Stromal cell of bone marrow (primary cell): ENCODE measurements at places on chromosomes 13 and 19.

DNA sequence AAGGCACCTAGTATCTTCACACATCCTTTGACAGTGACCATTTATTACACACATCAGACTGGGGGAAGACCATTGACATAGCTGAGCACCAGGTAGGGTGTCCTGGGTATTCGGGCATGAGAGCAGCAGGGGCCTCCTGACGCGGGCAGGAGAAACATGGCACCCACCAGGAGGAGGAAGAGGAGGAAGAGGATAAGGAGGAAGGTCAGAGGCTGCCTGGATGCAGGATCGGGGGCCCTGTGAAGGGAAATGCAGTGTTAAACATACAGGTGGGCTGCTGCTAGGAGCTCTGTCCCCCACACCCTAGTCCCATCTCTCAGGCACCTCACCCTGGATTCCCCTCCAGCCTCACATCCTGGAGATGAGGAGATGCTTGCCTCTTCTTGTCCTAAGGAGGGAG is 5.3 kb downstream of the SYNE4 start:
- DNase-seq: no peak

GRCh38 chr13:27857282-27857681 is 62.5 kb upstream of the PDX1 start:
- DNase-seq: no peak

GRCh38 chr13:86541461-86541860 is 742.2 kb upstream of the SLITRK6 start:
- no peak for DNase-seq

GRCh38 chr19:42018503-42019193 is 24.6 kb upstream of the ATP1A3 start:
- DNase-seq: no peak

- peak; percentile 19 for DNase-seq
Observed at GRCh38 chr13:79740991-79741390, 260.0 kb downstream of the NDFIP2 start.

- no peak for DNase-seq
Observed at GRCh38 chr19:8204961-8205360, 4.2 kb upstream of the CERS4 start.

GRCh38 chr19:38003438-38004185 is 96.6 kb downstream of the SIPA1L3 start:
- DNase-seq: peak; percentile 52

- DNase-seq: no peak
Observed at GRCh38 chr13:31208559-31209122, 8.9 kb downstream of the B3GLCT start.

DNA sequence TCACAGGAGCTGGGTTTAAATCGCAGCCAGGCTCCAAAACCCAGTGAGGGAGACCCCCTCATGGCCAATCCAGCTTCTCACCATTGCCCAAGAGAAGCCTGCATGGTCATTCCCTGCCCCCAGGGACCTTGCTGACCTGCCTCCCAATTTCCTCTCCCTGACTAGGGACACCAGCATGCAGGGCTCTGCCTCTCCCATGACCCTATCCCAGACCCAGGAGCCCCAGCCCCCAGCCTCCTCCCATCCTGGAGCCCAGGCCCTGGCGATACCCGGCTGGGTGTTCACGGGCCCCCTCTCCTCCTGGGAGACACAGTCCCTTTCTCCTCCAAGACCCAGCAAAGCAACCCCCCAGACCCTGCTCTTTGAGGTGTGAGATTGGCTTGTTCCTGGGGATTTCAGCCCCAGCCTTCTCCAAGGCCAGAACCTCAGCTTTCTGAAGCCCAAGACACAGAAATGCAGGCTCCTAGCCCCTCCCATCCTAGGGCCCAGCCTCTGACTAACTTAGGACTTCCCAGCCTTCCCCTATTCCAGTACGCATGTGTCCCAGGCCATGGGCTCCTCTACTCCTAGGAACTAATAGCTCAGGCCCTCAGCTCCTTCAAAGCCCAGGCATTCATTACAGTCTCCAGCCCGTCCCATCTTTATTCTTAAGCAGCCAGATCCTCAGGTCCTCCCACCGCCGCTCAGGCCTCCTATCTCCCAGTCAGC is 1.1 kb downstream of the GYS1 start:
- peak; percentile 84 for DNase-seq

- no peak for DNase-seq
Observed at GRCh38 chr19:35306473-35307246, 14.7 kb downstream of the MAG start.

DNA sequence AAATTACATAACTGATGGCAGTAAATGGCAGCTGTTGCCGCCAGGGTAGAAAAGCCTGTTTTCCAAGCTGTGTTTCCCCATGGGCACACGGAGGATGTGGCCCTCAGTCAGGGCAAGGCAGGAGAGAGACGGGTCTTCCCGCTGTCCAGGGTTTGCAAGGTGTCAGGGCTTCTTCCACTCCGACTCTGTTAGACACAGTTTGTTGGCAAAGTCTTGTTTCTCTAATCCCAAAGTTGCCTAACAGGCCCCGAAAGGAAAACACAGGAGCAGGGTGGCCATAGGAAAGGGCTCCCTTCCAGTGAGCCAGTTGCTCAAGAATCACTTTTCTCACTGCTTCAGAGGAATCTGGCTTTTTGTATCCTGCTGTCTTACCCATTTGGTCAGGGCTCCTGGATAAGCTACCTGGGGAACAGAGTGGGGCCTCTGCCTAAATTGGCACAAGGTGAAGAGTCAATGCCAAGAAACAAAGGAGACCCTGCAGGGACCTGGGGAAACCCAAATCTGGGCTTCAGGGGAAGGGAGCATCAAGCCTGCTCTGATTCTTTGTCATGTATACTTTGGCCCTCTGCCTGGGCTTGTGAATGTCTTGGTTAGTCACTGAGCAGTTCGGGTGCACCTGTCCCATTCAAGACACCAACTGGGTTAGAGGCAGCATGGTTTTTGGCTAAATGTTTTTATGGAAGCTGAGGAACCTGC is 29.0 kb upstream of the CXCL17 start:
- no peak for DNase-seq

GRCh38 chr13:46759846-46760245 is 37.1 kb downstream of the ESD start:
- no peak for DNase-seq

GRCh38 chr13:105598529-105598928 is 936.9 kb downstream of the EFNB2 start:
- peak; percentile 76 for DNase-seq

DNA sequence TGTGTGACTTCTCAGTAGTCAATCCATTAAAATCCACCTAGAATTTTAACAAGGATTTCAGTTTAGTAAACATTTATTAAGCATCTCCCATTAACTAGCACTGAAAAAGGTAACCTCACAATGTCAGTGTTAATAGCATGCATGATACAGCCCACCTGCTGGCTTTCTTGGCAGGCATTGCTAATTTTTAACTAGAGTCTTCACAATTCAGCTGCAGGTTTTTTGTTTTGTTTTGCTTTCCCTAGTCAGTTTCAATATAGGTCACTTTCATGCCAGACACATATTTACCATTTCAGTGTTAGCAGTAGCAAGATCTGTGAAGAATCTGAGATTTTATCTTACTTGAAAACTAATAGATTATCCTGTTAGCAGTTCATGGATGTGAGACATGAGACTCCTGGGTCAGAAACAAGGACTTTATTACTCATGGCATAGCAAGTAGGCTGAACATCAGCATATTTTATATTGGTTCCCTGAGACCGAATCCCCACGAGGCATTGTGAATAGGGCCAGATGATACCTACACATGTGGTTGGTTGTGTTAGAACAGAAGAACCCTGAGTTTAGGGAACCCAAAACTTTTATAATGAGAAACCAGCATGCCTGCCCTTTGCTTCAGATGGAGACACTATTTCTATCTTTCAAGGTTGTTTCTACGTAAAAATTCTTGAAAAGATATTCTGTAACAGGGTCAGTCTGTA is 198.0 kb upstream of the HTR2A start:
- no peak for DNase-seq

GRCh38 chr13:75178436-75178835 is 303.5 kb downstream of the TBC1D4 start:
- no peak for DNase-seq

DNA sequence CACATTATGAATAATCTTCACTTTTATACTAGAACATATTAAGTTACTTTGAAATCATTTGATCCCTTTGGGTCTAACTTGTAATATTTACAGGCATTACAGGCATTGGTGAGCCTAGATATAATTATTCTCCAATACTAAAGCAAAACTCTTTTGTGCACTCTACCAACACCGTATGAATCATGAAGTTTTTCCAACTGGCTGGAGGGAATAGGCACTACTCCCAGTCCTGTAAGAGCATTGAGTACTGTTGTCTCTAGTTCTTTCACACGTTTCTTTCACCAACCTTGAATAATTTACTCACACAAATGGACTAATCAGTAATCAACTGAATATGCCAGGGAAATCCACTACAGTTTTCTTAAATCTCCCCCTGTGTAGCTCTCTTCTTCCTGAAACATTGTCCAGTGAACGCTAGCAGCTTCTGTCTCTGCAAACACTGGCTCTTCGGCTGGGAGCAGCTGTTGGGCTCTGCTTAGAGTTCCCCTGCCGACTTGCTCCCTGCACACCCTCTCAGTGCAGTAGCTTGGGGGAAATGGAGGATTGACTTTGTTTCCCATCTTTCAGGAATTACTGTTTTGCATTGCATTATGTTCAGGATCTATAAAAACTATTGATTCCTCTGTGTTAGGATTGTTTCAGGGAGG is 476.7 kb downstream of the RFC3 start:
- DNase-seq: peak; percentile 4

DNA sequence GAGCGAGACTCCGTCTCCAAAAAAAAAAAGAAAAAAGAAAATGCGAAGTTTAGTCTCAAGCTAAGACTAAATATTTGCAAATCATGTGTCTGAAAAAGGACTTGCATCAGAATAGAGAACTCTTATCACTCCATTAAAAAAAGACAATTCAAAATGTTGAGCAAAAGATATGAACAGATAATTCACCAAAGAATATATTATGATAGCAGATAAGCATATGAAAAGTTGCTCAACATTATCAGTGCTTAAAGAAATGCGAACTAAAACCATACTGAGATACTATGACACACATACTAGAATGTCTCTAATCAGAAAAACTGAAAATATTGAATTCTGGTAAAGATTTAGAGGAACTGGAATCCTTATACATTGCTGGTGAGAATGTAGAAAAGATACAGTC is 38.7 kb upstream of the SACS start:
- no peak for DNase-seq

- peak; percentile 31 for DNase-seq
Observed at GRCh38 chr13:48234566-48235340, 1.7 kb downstream of the ITM2B start.

DNA sequence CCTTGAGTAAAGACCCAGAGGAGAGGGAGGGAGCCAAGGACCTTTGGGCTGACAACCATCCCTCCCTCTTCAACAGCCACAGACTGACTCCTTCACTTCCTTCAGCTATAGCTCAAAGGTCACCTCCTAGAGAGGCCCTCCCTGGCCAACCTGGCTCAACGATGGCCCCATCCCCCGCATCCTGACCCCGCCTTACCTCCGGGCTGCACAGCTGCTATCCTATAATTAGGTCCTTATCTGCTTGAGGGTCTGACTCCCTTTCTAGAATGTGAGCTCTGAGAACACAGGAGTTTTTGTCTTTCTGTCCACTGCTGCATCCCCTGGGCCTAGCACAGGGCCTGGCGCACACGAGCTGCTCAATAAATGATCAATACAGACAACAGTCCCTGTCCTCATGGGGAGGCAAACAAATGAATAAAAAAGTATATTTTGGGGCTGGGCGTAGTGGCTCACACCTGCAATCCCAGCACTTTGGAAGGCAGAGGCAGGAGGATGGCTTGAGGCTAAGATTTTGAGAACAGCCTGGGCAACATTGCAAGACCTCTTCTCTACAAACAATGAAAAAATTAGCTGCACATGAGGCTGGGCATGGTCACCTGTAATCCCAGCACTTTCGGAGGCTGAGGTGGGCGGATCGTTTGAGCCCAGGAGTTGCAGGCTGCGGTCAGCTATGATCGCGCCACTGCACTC is 6.6 kb upstream of the LGALS4 start:
- DNase-seq: no peak

DNA sequence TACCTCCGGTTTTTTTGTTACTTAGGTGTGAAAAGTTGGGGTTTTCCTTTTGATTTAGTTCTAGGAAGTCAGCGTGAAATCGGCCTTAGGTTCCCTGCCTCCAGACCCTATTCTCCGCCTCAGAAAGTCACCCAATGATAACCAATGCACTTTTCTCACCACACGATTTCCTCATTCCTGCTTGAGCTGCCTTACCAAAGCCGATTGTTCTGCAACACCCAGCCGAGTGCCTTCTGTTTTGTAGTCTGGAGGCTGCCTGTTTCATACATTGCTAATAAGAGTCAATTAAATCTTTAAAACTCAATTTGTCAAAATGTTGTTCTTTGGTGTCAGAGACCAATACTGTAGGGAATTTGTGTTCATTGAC is 39.7 kb downstream of the GJA3 start:
- no peak for DNase-seq

DNA sequence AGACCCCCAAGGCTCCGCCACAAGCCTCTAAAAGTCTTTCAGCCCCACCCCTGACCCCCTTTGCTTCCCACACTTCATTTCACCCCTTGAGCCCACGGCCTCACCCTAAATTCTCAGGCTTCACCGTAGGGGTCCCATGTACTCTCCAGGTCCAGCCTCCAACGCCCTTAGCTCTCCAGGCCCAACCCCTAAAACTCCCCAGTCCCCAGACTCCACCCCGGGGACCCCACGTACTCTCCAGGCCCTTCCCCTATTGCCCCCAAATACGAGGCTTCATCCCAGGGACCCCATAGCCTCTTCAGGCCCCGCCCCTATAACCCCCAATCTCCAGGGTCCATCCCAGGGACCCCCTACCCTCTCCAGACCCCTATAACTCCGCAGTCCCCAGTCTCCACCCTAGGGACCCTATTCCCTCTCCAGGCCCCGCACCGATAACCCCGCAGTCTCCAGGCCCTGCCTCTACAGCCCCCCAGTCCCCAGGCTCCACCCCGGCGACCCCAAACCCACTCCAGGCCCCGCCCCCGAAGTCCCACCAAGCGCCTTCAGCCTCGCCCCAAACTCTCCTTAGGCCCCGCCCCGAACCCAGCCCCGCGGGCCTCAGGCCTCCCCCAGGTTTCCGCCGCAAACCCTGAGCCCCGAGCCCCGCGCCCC is 619 bp downstream of the MED16 start:
- no peak for DNase-seq

- no peak for DNase-seq
Observed at GRCh38 chr13:36887758-36888521, 32.1 kb downstream of the SMAD9 start.

DNA sequence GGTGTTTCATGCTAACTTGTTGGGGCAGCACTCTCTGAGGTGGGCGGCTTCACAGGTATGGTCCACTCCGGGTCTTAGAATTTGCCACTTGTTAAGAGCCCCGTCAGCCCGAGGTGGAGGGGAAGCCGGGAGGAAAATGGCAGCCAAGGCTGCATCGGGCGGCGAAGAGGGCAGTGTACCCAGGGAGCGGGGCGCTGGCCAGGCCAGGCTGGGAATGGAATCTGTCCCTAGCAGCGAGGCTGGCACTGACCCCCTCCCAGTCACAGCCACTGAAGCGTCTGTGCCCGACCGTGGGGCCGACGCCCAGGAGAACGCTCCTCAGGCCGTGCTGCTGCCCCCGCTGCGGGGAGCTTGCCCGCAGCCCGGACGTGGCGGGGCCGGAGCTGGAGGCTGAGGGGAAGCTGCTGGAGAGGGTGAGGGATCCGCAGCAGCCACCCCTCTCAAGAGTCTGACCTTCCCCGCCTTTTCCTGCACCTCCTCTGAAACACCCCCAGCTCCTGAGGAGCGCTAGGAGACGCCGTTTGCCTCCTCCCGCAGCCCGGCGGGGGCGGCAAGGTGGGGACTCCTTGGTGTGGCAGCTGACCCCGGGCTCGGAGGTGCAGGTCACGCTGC is 313.8 kb upstream of the SPRY2 start:
- DNase-seq: no peak
